GM12891 (cell line): ENCODE measurements at places on chromosomes 2 and 18.

DNA sequence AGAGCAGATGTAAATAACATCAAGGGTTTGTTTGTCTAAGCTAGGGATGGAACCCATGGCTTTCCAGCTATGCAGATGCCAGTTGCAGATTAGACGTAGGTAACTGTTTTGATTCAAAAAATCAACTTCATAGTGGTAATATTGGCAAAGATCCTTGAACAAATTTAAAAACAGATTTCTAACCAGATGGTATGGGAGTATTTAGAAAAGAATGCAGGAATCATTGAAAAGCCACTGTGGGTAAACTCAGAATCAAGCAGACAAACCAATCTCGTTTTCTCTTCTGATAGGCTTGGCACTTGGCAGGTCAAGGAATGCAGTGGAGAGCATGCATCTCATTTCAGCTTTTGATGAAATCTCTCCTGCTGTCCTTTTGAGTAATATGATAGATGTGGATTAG lies 377.5 kb downstream of the CLIP4 start:
- no peak for DNase-seq

GRCh38 chr2:8676191-8676920 lies 5.5 kb upstream of the ID2 start:
- DNase-seq = no peak

DNA sequence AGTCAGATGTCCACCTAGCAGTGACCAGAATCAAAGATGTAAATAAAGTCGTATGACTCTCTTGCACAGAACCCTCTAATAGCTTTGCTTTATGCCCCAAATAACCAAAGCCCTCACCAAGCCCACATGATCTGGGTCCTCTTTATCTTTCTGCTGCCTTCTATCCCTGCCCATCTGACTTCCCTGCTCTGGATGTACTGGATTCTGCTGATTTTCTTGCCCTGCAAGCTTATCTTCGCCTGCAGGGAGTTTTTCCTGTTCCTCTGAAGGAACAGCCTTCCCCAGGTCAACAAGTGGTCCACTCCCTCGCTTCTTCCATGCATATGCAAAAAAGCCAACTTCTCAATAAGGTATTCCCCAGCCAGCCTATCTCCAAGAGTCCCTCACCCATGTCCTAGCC lies 18.7 kb downstream of the IL36B start:
- DNase-seq = no peak

DNA sequence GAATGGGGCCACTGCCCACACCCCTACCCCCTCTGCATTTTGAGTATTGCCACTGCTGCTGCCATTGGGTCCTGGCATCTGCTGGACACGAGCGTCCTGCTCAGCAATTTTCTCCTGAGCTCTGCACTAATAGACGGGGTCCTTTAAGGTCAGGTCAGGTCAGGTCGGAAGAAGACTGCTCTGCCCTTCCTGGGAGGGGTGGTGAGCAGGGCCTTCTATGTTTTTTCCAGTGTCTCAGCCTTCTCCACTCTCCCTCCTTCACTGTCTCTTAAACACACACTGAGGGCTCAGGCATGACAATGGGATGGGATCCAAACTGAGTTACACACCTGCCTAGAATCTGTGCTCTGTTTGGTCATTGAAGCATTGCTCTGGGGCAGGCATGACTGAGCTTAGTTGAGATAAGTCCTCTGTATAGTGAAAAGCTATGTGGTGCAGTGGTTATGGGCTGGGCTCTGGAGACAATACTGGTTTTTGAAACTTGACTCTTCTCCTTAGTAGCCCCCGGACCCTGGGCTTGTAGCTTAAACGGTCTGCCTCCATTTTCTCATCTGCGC lies 10.6 kb downstream of the MYO1B start:
- no peak for DNase-seq

GRCh38 chr2:234512884-234513669 lies 16.2 kb upstream of the ARL4C start:
- DNase-seq = no peak

- DNase-seq = no peak
These were observed 174.5 kb downstream of the LAMA1 start for GRCh38 chr18:6943143-6943542.
